ENCODE measurements at places on chromosomes 2 and 18.
A peak's percentile ranks its signal among the peaks of the same experiment; 100 is the strongest.

DNA sequence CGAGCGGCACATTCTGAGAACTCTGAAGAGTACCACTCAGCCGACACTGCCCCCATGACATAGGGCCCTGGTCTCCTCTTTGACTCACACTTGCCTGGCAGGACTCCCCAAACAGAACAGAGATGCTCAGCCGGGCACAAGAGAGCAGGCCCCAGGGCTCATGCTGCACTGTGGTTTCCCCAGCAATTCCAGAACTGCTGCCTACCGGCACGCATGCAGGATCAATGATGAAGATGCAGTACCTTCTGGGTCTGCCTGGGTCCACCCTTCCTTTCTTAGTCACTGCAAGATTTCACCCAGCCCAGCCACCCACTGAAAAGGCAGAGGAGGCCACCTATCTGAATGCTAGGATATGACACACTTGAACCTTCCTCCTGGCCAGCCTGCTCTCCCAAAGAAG is 49.4 kb downstream of the BCL11A start:
- DNase-seq: no peak

DNA sequence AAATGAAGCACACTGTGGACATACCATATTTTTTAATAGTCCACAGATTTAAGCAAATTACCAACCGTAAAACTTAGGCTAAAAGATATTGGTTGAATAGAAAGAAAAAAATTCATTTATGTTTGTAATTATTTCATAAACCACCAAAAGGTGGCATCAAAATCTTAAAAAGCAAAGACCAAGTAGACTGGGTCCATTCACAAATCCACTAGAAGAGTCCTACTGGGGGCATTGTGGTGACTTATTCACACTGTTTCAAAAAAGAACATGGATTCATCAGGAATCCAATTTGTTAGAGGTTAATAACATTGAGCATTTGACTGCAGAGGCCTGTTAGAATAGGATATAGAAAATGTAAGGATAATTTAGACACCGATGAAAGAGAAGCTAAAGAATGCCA is 194.9 kb upstream of the KYNU start:
- DNase-seq: no peak

DNA sequence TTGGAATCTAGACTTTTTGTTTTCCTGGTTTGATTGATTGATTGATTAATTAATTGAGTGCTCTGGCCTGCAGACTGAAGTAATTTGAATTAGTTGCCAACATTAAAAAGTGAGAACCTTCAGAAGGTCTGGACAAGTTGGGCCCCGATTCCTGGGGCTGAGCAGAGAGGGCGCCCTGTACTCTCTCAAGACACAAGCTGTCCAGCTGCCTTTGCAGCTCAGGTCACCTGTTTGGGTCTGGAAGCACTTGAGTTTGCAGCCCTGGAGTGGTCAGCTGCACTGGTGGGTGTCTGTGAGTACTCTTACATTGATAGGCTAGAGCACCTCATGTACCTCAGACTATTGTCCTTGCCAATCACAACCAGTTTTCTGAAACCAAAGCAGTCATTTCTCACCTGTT is 22.7 kb upstream of the CELF4 start:
- DNase-seq: no peak

GRCh38 chr18:52054324-52054723 is 285.7 kb upstream of the DCC start:
- DNase-seq: no peak

GRCh38 chr2:50448556-50448955 is 583.4 kb downstream of the NRXN1 start:
- DNase-seq: no peak

DNA sequence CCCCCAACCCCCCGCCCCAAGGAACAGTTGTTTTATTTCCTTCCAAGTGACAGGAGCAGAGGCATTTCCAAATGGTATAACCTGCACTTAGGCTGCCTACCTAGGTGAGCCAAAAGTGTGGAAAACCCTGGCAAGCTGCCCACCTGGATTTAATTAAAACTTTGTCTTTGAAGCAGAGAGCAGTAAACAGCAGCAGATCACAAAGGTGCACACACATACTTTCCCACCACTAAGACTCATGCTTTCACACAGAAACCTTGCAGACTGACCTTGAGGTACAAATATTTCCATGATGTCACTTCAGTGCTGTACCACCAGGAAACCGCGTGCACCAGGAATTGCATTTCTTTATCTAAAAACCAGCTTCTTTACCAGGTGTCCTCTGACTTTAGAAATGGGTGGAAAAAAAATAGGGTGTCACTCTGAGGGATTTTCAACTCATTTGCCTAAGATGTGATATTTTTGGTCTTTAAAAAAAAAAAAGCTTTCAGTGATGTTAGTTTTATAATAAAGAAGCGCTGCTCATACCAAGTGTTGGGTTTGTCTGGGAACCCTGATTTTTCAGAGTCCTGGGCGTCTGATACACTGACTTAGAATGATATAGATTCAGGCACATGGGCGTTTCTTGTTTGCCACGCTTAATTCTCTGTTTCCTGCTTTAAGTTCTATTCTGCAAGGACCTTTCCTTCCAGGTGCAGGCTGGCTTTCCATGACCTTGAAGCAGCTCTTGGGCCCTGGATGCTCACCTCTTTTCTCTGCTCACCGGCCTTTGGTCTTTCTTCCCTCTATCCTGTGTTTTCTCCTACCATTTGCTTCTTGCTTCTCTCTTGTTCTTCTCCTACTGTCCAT is 70.7 kb upstream of the BCL2L11 start:
- no peak for DNase-seq

- DNase-seq: peak; percentile 22
Observed at GRCh38 chr2:57720728-57721627, 325.6 kb upstream of the VRK2 start.
